ENCODE measurements at places on chromosomes 16 and 17.

DNA sequence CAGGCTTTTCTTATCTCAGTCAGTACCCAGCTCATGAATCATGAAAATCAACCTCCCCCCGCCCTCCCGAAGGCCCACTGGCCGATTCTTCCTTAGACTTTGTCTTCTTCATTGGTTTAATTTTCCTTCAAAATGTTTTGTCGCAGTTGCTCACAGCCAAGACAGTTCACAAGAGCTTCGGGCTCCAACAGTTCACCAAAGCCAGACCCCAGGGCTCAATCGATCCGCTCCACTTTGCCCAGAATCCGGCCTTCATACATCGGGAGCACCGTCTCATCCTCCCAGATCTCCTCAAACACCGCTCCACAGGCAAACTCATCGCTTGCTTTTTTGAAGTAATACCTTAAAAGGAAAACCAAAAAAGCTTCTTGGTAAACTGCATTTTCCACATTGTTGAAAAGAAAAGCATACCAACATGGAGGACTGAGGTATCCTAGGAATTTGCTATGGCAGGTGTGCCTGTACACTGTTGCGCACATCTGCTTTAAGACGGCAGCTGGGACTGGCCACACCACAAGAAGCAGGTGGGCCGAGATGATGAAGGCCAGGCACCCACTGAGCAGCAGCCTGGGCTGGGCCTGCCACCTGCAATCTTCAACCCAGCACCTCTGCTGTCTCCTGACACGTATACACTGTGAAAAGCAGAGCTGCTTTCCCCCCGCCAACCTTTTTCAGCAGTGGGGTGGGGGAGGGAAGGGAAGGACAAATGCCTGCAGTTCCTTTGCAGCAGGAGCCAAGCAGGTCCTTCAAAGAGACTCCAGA lies 31.5 kb downstream of the AXIN2 start:
- DNase-seq, result no peak

DNA sequence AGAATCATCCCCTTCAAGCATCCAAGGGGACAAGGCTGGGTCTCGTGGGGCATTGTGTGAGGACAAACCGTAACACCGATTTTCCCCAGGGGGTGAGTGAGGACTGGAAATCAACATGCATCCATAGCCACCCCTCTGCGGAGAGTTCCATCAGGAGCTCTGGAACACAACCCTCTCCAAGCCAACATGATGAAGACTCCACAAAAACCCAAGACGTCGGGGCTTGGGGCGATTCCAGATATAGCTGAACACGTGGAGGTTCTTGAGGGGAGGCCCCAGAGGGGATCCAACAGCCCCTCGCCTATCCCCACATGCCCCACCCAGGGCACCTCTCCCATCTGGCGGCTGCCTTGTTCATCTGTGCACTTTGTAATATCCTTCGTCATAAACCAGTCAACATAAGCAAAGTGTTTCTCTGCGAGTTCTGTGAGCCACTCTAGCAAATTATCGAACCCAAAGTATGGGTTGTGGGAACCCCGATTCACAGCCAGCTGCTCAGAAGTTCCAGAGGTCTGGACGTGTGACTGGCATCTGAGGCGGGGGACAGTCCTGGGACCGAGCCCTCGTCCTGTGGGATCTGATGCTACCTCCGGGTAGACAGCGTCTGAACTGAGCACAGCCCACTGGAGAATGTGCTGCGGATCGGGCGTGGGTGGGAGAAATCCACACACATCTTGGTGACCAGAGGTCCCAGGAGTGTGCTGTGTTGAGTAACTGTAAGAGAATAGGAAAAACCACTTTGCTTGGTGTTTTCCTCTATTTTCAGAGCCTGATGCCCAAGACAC lies 55.5 kb downstream of the RPH3AL start:
- DNase-seq, result no peak

DNA sequence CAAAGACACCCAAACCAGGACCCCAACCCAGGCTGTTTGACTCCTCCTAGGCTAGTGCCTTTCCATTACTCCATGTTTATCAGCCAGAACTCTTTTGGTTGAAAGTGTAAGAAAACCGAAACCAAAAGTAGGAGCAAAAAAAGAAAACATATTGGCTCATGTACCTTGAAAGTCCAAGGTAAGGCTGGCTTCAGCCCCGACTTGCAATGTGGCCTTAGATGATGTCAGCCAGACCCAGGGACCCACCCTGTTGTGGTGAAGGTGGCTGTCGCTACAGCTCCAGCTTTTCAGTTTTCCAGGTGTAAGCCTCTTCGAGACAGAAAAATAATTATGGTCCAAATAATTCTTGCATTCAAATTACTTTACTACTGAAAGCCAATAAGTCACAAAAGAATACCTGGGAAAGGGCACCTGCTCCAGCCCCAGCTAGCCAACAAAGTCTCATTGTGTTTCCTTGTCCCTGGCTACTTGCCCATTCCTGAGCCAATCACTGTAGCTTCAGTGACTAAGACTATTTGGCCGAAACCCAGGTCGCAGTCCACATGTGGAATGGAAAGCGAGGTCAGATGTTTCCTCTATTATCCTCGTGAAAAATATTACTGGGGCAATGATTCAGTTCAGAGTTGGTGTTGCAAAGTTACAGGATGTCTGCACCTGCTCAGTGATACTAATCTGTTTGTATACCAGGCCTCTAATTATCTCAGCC lies 20.7 kb downstream of the DNAH9 start:
- DNase-seq, result no peak

- no peak for DNase-seq
Observed at GRCh38 chr17:74821655-74822334, 37.9 kb downstream of the GRIN2C start.

- DNase-seq, result no peak
Observed at GRCh38 chr17:18177722-18178121, 5.9 kb upstream of the ALKBH5 start.

GRCh38 chr17:51155416-51155815 lies 2.1 kb downstream of the NME1 start:
- DNase-seq, result no peak

DNA sequence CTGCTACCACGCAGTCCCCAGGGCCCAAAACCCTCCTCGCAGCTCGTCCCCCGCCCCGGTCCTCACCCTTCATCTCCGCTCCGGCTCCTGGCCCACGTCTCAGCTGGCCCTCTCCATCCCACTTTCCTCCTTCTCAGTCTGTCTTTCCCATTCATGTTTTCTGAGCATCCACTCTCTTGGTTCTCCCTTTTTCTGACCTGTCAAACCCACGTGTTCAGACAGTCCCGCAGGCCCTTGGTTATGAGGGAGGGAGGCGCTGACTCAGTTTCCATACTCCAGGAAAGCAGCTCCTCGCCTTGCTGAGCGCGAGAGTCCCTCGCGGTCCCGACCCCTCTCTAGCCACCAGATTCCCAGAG lies 392 bp upstream of the HID1 start:
- no peak for DNase-seq

DNA sequence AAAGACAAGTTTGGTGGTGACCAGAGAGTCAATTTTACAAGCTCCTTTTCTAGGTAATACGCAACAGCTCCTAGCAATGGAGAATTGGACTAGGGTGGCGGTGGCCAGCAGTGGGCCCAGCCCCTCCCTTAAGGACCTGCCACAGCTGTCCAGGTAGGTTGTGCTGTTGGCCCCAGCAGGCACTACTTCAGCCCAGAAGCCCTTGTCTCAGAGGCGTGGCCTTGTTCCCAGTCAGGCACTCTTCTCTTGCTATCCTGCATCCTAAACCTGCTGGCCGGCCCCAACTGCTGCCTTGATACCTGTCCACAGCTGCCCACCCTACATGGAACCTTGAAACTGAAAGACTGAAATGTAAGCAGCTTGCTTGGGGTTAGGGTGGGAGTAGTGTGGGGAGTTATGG lies 989 bp upstream of the GALK1 start:
- no peak for DNase-seq

DNA sequence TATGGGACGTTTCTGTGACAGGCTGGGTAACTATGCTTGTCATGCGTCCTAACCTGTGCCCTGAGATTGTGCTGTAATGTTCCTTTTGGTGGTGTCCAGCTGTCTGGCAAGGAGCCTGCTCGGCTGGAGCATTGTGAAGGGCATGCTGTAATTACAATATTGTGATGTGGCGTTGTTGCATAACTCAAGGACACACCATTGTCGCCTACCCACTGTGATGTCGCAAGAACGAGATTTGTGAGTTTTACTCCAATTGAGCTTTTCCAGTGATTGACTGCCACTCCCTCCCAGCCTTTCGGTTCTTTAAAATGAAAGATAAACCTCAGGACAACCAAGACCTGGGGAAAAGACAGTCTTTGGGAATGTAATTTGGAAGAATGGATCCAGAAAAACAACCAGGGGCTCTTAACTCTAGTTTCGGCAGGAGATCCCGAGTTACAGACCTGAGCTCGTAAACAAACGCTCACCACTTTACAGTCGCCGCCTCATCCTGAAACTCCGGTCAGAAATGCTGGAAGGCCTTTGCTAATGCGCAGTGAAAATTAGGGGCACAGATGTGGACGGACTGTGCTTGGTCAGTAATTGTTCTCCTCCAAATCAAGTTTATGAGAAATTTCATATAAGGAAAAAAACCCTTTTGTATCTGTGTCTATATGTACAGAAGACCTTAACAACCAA lies 1.3 kb downstream of the ZNF750 start:
- DNase-seq, result no peak

DNA sequence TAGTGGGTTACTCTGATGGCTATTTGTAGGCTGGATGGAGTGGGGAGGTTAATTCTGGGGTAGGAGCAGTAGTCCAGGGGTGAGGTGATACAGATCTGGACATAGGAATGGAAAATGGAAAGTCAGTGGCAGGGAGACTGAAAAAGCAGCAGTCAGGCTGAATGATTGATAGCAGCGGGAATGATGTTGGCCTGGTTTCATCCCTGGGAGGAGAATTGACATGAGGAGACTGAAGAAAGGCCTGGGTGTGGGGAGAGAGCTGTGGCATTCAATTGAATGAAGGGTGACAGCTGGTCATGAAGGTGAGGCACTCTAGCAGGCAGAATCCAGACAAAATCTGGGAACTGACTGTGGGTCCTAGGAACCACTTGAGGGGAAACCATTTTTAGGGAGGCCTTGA lies 34.7 kb upstream of the CLEC18A start:
- DNase-seq, result no peak

GRCh38 chr17:19756546-19756945 lies 8.4 kb upstream of the ALDH3A1 start:
- no peak for DNase-seq

GRCh38 chr17:15954222-15954621 lies 9.3 kb downstream of the ADORA2B start:
- DNase-seq, result no peak

GRCh38 chr17:17539591-17539990 lies 43.4 kb upstream of the RASD1 start:
- DNase-seq, result no peak

- DNase-seq, result no peak
Observed at GRCh38 chr17:52827526-52827925, 669.0 kb upstream of the CA10 start.

DNA sequence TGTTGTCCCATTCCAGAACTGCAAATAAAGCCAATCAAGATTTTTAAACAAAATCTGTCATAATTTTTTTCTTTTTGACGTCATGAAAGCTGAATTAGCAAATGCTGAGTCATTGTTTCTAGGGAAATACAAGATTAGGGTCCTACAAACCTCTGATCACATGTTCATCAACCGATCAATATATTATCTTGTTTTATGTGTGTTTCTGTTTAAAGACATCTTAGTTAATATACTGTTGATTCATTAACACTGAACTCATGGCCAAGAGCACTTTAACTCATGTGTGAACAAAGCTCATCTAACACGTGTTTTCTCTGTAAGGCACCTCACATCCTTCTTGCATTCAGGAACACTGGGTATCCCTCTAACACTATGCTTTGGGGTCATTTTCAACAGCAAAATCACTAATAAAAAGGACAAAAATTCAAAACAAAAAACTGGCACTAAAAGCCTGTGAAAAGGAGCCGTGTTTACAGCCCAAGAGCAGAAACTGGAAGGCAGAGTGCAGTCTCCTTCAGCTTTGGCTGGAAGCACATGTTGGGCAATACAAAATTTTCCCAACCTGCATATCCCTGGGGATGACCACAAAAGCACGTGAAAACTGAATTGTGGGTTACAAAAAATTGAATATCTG lies 102.5 kb downstream of the PARN start:
- no peak for DNase-seq

DNA sequence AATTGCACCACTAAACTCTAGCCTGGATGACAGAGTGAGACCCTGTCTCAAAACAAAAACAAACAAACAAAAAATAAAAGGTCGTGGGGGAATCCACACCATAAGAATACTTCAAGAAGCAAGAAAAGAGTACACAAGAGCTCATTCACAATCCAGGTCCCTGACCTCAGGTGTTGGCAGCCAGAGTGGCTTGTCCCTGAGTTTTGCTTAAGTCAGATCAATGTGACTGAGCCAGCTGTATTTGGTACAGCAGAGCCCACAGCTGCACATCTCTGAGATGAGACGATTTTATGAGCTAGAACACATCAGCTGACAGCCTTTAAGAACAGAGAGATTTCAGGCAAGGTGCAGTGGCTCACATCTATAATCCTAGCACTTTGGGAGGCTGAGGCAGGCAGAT lies 22.4 kb downstream of the CACNG1 start:
- no peak for DNase-seq

GRCh38 chr16:56344518-56345405 lies 80.6 kb downstream of the AMFR start:
- no peak for DNase-seq

DNA sequence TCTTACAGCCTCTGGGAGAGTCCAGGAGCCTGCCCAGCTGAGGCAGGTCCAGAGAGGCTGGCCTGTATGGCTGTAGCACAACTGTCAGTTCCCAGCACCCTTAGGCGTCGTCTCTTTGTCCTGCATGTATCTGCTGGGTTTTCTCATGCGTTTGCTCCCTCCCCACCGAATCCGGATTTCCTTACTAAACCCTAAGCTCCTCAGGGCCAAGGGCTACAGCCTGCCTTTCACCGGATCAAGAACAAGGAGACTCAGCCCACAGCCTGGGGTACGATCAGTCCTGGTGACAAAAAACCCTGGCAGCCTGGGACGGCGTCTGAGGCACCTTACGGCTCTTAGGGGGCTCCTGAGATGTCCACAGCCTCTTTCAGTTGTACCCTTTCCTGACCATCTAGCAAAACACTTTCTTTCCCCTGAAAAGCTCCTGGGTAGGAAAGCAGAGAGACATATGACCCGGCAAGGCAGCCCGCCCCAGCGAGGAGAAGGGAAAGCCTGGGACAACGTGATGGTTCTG lies 12.2 kb downstream of the HIC1 start:
- DNase-seq, result no peak

DNA sequence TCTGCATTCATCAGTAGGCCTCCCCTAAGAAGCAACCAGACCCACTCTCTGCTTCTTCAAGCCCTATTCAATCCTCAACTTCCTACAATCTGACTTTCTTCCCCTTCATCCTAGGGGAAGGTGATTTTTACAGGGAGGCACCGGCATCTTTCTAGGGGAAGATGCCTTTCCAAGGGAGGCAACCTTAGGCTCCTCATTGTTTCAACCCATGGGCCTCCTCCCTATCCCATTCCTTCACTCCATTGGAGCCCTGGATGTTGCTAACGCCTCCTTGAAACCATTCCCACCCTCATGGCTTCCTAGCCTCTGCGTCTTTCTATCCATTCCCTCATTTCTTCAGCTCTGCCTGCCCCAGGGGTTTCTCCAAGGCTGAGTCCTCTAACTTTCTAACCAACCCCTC lies 2.7 kb upstream of the CUEDC1 start:
- DNase-seq, result no peak

All from esophagus squamous epithelium (tissue), 5 donors.